ENCODE measurements at places on chromosomes 2 and 18. TPM values are rescaled to one million over a fixed set of nuclear protein-coding genes. Genes with fewer than 3 reads are reported as not detected.
A peak's percentile ranks its signal among the peaks of the same experiment; 100 is the strongest.

RIT2 gene
- total RNA-seq: not detected

SERPINB11 gene
- not detected for total RNA-seq

SKOR2 gene
- 0.30 TPM for total RNA-seq

DES gene
- 0.10 TPM for total RNA-seq

DNA sequence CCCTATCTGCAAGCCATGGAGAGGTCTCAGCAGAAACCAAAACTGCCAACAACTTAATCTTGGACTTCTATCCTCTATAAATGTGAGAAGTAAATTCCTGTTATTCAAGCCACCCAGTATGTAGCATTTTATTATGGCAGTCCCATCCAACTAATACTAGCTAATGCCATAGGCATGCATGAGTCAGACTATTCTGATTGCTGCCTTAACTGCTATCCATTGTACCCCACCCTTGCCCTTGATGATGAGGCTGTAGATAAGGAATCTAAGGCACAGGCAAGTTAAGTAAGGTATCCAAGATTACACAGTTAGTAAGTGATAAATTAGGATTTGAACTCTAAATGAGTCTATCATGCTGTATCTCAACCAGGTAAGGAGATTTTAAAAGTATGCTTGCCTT, 223.0 kb downstream of the UBE2E3 start:
- H3K36me3 ChIP-seq: peaks cover 24% of the 10 kb centered on the region
- no peak for DNase-seq
- H3K4me1 ChIP-seq: peaks cover 10% of the 10 kb centered on the region
- H3K27me3 ChIP-seq: no peaks in the 10 kb centered on the region

- no peaks in the 10 kb centered on the region for H3K36me3 ChIP-seq
- no peak overlapping the region for H3K4me3 ChIP-seq
- no peaks in the 10 kb centered on the region for H3K4me1 ChIP-seq
- DNase-seq: no peak
Measured at GRCh38 chr2:125427721-125428315, 1228.1 kb upstream of the GYPC start.

BAZ2B gene
- 16.8 TPM for total RNA-seq

ERMN gene
- total RNA-seq: 3.5 TPM

- no peaks in the 10 kb centered on the region for H3K4me1 ChIP-seq
- H3K27me3 ChIP-seq: peaks cover 7% of the 10 kb centered on the region
- H3K4me3 ChIP-seq: no peak overlapping the region
Measured at GRCh38 chr2:224366267-224366844, 35.6 kb downstream of the FAM124B start.

DNA sequence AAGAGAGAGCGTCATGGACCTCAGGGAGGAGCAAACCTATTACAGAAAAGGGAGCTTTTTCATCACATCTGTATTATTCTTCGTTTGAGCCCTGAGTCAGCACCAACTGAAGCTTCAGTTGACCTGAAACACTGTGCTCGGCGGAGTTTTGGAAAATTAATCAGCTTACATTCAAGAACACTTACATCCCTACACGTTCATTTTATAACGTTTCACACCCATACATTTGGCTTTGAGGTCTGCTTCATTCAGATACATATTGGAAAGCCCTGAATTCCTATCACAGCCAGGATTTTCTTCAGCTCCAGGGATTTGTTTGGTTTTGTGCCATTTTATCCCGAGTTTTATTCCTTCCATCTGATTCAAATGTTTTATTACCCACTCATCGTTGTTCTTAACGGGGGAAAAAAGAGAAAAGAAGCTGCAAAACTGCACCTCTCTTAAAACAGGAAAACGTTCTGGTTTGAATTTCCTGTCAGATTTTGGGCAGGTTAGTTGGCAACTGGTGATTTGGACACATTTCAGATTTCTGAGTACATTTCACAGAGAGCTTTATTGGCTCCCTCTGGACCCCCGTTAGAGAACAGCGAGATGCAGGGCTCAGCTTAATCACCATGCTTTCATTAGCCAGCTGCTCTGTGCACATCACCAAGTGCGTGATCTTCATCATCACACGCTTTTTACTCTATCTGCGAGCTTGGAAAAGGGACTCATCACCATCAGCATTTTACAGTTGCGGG, 88.8 kb downstream of the CDC42EP3 start:
- no peak overlapping the region for H3K27ac ChIP-seq
- H3K27me3 ChIP-seq: no peaks in the 10 kb centered on the region
- peaks cover 79% of the 10 kb centered on the region for H3K4me1 ChIP-seq
- peak overlapping the region; percentile 31 for H3K4me3 ChIP-seq

DNA sequence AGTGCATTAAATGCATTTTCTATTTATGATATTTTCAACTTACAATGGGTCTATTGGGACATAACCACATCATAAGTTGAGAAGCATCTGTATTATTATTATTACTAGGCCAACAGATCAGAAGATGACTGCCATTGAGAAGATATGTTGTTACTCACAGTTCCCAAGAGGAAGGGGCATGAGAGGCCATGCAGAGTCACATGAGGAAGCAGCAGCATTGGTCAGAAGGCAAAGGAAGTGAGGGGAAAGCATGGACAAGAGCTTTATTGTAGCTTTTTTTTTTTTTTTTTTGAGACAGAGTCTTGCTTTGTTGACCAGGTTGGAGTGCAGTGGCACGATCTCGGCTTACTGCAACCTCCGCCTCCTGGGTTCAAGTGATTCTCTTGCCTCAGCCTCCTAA, 66.2 kb upstream of the LCLAT1 start:
- no peak overlapping the region for H3K4me3 ChIP-seq
- peaks cover under 1% of the 10 kb centered on the region for H3K4me1 ChIP-seq
- no peaks in the 10 kb centered on the region for H3K36me3 ChIP-seq
- H3K27ac ChIP-seq: peak overlapping the region; percentile 55
- H3K27me3 ChIP-seq: peaks cover 24% of the 10 kb centered on the region
- no peak for DNase-seq

DNA sequence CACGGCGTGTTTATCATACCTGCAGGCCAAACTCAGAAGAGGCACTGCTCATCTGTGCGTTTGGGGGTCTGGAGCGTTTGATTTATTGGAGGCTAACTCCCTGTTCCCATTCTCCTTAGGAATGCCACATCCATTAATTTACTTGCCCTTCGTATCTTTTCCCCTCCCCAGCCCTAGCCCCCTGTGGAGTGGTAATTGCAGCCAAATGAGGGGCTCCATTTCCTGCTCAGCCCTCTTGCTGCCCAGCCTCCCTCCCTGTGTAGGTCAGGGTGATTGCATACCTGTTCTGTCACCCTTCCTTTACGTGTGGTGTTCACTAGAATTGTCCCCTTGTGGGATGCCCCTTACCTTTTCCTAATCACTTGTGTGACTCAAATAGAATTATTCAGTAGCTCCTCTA, 120.4 kb downstream of the MAP3K20 start:
- no peak overlapping the region for H3K27ac ChIP-seq
- DNase-seq: no peak
- no peaks in the 10 kb centered on the region for H3K36me3 ChIP-seq
- no peak overlapping the region for H3K4me3 ChIP-seq

TEKT4 gene
- total RNA-seq: not detected

KCNIP3 gene
- total RNA-seq: not detected

GRCh38 chr2:127326289-127326945, 32.5 kb upstream of the ERCC3 start:
- H3K36me3 ChIP-seq: peaks cover 8% of the 10 kb centered on the region
- no peak overlapping the region for H3K4me3 ChIP-seq
- no peak overlapping the region for H3K27ac ChIP-seq

CD8B2 gene
- total RNA-seq: 0.62 TPM

DNA sequence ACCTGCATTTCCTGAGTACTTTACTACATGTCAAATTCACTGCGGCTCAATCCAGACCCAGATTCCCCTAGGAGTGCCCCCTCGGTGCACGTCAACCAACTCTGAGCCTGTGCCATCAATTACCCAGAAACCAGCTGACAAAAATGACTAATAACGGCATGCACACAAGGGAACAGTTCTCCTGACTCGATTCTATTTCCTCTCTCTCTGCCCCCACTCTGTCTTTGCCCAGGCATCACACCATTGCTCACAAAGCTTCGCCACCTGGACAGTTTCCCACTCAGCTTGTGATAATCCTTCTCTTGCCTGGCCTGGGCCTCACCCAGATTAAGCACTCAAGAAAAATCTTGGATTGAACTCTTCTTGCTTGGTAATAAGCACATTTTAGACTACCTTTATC, 115.3 kb upstream of the NDUFV2 start:
- no peak overlapping the region for H3K4me3 ChIP-seq
- peaks cover 12% of the 10 kb centered on the region for H3K4me1 ChIP-seq
- peaks cover 27% of the 10 kb centered on the region for H3K27me3 ChIP-seq
- no peak for DNase-seq
- no peaks in the 10 kb centered on the region for H3K36me3 ChIP-seq

BCL2 gene
- 133 TPM for total RNA-seq

TBR1 gene
- 0.02 TPM for total RNA-seq

SERPINB10 gene
- 2.8 TPM for total RNA-seq

ADD2 gene
- 24.3 TPM for total RNA-seq

- H3K27ac ChIP-seq: no peak overlapping the region
- no peak overlapping the region for H3K4me3 ChIP-seq
- DNase-seq: no peak
- no peaks in the 10 kb centered on the region for H3K4me1 ChIP-seq
- H3K27me3 ChIP-seq: no peaks in the 10 kb centered on the region
Measured at GRCh38 chr2:72992734-72993102, 75.4 kb downstream of the EMX1 start.

DNA sequence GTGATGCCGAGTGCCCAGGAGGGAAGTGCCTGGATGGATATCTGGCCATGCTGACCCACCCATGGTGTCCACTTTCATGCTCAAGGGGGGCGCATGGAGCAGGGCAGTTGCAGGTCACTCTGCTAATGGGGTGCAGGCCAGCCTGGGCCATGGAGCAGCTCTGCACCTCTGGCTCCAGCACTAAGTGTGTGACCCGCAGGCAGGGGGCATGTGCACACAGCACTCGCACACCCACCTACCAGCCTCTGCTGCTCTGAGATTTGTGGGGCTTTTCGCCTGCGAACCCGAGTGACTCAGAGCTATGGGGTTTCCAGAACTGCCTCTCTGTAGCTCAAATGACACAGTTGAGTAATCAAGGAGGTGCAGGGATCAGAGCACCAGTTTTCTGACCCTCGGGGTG, 66.2 kb downstream of the CYP26B1 start:
- H3K27me3 ChIP-seq: no peaks in the 10 kb centered on the region
- H3K4me3 ChIP-seq: no peak overlapping the region

CEP192 gene
- 35.2 TPM for total RNA-seq

- H3K27me3 ChIP-seq: no peaks in the 10 kb centered on the region
- DNase-seq: no peak
- H3K36me3 ChIP-seq: no peaks in the 10 kb centered on the region
- H3K4me3 ChIP-seq: no peak overlapping the region
- peaks cover 44% of the 10 kb centered on the region for H3K4me1 ChIP-seq
- no peak overlapping the region for H3K27ac ChIP-seq
Measured at GRCh38 chr2:148519013-148519412, 125.5 kb upstream of the EPC2 start.

TPRKB gene
- 30.1 TPM for total RNA-seq

GRCh38 chr2:1607971-1608688, 136.2 kb downstream of the PXDN start:
- H3K4me3 ChIP-seq: no peak overlapping the region
- DNase-seq: no peak
- no peaks in the 10 kb centered on the region for H3K4me1 ChIP-seq
- H3K27ac ChIP-seq: no peak overlapping the region

- H3K27me3 ChIP-seq: no peaks in the 10 kb centered on the region
- H3K4me3 ChIP-seq: no peak overlapping the region
- no peaks in the 10 kb centered on the region for H3K36me3 ChIP-seq
- H3K4me1 ChIP-seq: no peaks in the 10 kb centered on the region
- DNase-seq: no peak
Measured at GRCh38 chr2:141728886-141729285, 401.9 kb downstream of the LRP1B start.

Data from activated T-cell treated with anti-CD3 and anti-CD28 coated beads, Interleukin-2, amount 50 U/mL, for 72 hours (primary cell).